ENCODE measurements at places on chromosomes 11 and 22.

- no peak for DNase-seq
These were observed 17.1 kb upstream of the NRIP3 start for GRCh38 chr11:9020916-9021315.

- DNase-seq: no peak
These were observed 7.6 kb downstream of the MS4A3 start for GRCh38 chr11:60064111-60064510.

DNA sequence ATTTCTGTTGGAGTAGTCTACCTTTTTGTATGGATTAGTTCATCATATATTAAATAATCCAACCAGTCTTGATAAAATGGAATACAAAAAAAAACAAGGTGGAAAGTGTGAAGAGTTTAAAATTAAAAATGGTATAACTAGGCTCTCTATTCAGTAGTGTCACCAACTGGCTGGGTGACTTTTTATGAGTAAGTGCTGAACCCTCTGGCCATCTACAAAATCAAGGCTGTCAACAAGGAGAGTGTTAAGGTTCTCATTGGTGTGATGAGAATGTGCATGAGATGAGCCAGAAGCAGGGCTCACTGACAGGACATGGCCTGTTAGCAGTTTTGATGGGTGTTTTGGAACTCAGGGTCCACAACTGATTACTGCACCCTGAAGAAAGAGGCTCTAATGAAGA is 343.2 kb downstream of the AASDHPPT start:
- no peak for DNase-seq

DNA sequence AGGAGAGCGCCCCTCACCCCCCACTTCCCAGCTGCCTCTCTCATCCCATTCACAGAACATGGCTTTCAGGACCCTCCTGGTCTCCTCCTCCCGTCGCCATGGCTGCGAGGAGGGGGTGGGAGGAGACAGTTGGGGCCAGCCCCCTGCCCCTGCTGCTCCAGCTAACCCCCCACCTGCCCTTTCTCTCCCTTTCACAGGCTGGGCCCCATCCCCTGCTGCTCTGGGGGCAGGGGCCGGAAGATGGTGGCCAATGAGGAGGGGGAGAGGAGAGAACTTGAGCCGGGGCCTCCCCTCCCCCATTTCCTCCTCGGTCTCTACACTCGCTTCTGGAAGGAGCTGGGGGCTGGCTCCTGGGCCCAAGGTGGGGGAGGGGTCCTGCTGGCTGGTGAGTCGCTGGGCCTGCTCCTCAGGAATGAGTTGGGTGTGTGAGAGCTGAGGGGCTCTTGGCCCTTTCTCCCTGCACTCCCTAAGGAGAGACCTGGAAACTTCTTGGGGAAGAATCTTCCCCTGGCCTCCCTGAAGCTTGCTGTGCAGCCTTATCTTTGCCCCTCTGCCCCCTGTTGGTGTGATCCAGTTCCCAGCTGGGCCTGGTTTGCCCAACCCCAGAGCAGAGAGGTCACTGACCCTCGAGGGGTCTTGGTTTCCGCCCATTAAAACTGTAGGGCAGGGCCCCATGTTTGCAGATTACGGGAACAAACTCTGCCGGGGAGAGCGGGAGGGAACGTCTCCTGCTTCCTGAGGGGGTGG is 10.2 kb downstream of the YPEL4 start:
- no peak for DNase-seq

- no peak for DNase-seq
These were observed 96.4 kb upstream of the SESN3 start for GRCh38 chr11:95327273-95327948.

DNA sequence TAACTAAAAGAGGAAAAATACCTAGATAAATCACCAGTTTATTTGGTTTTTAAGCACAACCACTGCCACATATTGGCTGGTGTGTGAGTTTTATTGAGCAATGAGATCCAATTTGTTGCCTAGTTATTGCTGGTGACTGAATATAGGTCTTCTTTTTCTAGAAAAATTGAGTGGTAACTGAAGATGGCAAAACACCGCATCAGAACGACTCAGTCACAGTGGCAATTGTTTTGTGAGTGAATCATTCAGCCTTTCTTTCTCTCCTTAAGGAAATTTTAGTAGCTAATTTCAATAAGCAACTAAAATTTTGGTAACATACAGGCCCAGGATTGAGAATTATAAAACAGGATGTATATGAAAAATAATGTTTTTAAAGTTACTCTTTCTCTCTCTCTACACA is 533.0 kb downstream of the KCNA4 start:
- no peak for DNase-seq

DNA sequence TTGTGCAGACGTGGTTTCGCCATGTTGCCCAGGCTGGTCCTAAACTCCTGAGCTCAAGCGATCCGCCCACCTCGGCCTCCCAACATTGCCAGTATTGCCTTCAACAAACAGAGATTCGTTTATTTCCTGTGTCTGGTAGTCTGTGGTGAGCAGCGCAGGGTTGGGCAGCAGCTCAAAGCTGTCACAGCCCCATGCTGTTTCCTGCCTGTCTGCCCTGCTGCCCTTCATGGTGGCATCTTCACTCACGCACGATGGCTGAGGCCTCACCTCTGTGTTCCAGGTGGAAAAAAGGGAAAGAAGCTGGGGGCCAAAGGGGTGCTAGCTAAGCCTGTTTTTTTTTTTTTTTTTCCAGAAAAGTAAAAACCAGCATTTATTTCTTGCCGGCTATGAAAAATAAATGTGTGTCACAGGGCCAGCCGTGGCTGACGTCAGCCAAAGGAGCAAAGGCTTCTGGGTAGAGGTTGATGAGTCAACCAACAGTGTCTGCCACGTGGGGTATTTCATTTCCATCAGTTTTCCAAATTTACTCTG is 28.8 kb downstream of the TBC1D22A start:
- peak; percentile 63 for DNase-seq

DNA sequence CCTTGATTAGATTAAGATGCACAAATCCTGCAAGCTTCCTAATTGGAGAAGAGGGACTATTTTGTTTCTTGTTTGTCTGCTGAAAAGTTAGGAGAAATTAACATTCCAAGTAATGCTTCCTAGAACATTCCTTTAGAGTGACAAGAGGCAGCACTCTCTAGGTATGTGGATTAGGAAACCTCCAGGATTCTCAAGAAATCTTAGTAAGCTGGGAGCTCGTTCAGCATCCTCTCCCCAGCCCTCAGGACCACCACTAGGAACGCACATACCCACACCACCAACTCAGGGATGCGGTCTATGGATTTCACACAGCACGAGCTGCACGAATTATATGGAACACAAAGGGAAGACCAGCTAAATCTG is 52.9 kb downstream of the NCAPD3 start:
- DNase-seq: no peak

Measured in activated CD8-positive, alpha-beta memory T cell treated with anti-CD3 and anti-CD28 coated beads for 4 hours (primary cell).